NCI-H1417 (cell line): ENCODE measurements at places on chromosomes 1 and 21.

GRCh38 chr1:12570291-12570690 lies 47.7 kb downstream of the DHRS3 start:
- no peak for DNase-seq

DNA sequence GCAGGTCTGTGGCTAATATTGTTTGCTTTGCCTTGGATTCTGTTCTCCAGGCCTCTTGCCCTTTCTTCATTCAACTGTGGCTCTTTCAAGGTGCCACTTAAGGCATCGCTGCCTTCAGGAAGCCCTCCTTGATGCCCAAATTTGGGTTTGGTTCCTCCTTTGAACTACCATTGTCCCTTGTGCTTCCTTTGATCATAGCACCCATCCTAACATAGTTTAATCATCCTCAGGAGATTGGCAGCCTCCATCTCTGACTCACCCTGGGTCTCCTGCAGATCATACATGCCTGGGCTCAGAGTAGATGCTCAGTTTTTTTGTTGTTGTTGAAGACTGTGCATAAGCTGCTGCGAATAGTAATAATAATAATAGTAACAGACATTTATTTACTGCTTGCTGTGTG lies 54.4 kb upstream of the ACOT11 start:
- no peak for DNase-seq

DNA sequence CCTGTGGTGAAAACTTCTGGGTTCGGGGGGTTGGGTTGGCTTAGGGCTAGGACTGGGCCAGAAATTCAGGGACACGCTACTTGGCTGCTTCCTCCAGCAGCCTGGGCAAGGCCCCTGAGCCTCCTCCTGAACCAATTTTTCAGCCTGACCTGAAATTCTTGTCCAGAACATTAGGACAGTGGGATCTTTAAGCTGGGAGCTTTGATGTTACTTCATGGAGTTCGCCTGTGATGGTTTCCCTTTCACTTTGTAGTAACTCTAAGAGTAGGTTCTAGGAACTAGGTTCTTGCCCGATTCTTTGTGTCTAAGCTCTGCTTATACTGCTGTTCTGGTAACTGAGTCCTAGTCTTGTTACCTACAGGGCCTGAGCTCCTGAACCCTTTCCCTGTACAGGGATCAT lies 75.3 kb downstream of the S1PR1 start:
- no peak for DNase-seq

DNA sequence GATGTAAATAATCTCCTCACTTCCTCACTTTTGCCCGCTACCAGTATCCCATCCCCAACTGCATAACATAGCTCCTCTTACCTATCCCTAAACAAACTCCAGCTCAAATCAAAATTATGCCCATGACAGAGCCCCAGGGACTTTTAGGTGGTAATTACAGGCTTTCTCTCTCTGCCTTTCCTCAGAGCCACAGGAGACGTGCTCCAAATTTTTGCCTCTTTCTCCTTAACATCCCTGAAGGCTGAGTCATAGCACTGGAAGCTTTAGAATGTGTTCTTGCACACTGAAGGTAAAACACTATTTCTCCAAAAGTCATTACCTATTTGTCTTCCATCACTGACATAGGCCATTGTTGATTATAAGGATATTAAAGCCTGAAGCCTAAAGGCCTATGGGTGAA lies 263.5 kb upstream of the PLD5 start:
- no peak for DNase-seq

- no peak for DNase-seq
Measured at GRCh38 chr1:53069265-53069662, 7.3 kb downstream of the PODN start.

DNA sequence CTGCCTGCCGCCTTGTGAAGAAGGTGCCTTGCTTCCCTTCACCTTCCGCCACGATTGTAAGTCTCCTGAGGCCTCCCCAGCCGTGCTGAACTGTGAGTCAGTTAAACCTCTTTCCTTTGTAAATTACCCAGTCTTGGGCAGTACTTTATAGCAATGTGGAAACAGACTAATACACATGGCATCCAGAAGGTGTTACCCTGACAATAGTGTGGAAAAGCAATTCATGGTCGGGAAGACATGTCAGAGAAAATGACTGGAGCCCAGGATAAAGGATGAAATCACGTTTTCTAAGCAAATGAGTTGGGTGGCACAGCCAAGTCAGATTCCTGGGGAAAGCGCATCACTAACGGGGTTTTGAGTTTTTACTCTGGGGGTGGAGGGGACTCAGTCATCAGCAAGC lies 76.4 kb downstream of the HLCS start:
- no peak for DNase-seq

DNA sequence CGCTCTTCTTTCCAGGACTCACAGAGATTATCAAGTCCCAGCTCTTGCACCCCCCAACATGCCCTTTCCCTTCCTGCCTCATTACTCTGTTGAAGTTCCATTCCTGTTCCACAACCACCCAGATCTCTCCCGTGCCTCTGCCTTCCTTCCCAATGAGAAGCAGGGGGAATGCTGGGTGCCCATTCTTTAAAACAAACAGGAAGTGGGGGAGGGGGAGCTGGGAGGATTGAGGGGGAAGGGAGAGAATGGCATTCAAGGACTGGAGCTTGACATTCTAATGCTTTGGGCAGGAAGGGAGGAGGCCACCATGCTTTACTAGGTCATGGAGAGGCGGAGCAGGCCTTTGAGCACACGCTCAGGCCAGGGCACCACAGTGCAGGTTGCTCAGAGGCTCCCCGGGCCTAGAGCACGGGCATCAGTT lies 150.3 kb upstream of the IRF2BP2 start:
- peak; percentile 13 for DNase-seq

GRCh38 chr21:41066086-41066938 lies 101.6 kb upstream of the BACE2 start:
- DNase-seq, result no peak

DNA sequence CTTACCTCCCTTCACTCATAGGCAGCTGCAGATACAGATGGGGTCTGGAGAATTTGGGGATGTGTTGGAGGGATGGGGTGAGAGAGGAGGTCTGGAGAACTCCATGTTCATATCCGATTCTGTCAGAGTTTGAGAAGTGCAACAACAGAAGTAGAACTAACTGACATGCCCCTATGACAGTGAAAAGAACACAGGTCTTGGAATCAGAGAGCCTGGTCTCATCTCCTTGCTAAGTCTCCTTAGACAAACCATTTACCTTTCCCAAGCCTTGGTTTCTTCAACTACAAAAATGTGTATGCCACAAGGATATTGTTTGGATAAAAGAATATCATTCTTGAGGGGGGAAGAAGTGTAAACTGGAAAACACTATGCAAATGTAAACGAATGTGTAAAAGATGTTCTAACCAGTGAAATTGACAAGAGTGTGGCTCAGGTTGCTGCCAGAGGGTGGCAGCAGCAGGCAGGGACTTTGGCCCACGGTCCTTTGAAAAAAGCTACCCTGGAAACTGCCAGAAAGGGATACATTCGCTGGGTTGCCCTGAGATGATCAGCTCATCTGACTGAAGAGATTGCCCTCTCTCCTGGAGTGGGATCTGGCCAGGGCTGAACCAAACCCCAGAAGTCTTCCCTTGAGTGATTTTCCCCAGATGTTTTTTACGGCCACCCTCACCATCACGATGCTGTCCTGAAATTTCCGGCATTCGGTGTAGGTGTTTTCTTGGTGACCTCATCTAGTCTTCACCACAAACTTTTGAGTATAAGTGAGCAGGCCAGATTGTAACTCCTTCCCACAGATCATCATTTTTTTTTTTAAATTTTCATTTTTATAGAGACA lies 17.0 kb upstream of the CD2 start:
- DNase-seq, result peak; percentile 75

DNA sequence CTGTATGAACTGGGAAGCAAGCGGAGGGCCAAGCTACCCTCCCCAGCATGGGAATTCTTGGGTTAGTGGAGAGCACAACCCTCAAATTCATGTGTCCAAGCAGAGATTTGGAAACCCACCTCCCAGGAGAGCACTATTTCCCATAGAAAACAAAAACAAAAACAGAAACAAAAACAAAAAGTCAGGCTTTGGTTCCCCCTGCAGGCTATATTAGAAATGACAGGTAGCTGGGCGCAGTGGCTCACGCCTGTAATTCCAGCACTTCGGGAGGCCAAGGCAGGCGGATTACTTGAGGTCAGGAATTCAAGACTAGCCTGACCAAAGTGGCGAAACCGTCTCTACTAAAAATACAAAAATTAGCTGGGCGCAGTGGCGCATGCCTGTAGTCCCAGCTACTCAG lies 10.8 kb downstream of the MINDY1 start:
- peak; percentile 49 for DNase-seq

- no peak for DNase-seq
Measured at GRCh38 chr21:44462086-44462833, 7.0 kb downstream of the LRRC3 start.

GRCh38 chr1:113758631-113759332 lies 504 bp downstream of the PHTF1 start:
- peak; percentile 78 for DNase-seq
